ENCODE measurements at places on chromosomes 1 and 21. TPM values are rescaled to one million over a fixed set of nuclear protein-coding genes. Genes with fewer than 3 reads are reported as not detected.

CFHR3 gene
- not detected for polyA plus RNA-seq

C21orf58 gene
- 2.5 TPM for polyA plus RNA-seq

ANKRD45 gene
- not detected for polyA plus RNA-seq

SLC45A3 gene
- polyA plus RNA-seq = 0.91 TPM

FCRL2 gene
- not detected for polyA plus RNA-seq

S100A8 gene
- polyA plus RNA-seq = not detected

AHDC1 gene
- 4.1 TPM for polyA plus RNA-seq

CD84 gene
- not detected for polyA plus RNA-seq

CLDN17 gene
- polyA plus RNA-seq = not detected

- no peak for DNase-seq
Measured at GRCh38 chr21:44933918-44934260, 5.9 kb upstream of the SLX9 start.

DNA sequence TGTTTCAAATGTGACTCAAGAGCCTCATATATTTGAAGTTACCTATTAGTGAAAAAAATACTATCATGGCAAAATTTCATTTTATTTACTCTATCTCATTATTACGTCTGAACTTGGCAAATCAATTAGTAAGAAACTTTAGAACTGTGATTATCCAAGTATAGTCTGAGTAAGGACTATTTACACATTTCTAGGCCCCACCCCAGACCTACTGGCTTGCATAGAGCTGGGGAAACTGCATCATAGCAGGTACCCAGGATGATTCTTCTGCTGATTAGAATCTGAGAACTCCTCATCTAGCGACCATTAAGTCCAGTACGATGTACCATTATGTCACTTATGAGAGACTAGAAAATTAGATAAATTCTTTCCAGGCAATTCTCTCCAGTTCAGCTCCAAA, 20.1 kb downstream of the MCOLN3 start:
- no peak for DNase-seq

GRCh38 chr1:21060523-21060922, 116.2 kb downstream of the EIF4G3 start:
- DNase-seq = no peak

GRCh38 chr1:113201560-113201959, 128.6 kb downstream of the LRIG2 start:
- DNase-seq = no peak

GRCh38 chr21:40018871-40019475, 151.7 kb downstream of the PCP4 start:
- no peak for DNase-seq

GRCh38 chr1:61120998-61121397, 38.6 kb downstream of the NFIA start:
- DNase-seq = no peak

DNA sequence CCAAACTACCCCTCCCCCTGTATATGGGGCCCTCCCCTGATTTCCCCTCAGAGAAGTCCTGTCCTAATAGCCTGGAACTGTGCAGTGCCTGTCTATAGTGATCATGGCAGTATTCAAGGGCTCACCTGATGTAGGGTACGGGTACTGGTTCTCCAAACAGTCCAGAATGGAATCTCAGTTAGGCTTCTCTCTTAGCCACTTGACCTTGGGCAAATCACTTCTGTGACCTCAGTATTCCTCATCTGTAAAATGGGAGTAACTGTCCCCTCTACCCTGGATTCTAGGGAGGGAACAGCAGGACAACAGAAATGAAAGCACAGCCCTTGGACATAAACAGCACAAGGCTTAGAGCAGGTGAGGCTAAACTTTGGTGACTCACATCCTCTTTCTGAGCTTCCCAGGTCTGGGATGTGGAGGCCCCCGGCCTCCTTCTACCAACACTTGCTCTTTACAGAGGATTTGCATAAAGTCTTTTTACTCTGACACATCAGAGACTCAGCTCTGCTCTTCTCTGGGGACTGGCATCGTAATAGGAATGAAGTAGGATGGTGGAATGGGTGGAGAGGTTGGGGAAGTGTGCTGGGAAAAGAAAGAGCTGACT, 20.0 kb upstream of the PDZK1IP1 start:
- DNase-seq = no peak

DNA sequence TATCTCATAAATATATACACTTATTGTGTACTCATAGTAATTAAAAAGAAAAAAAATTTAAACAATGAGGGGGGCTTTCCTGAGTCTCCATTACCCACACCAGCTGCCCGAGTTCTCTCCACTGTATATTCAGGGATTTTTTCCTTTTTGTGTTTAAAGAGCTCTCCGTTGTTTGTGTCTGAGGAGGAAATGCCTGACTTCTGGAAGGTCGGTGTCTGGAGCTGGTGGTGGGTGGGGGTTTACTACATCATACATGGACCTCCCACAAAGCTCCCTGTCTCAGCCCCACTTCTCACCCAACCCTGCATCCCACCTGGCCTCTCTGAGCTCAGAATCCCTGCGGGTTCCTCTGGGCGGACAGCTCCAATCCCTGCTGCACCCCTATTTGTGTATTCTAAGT, 64.1 kb upstream of the ETV3 start:
- DNase-seq = no peak

GRCh38 chr1:89815611-89816010, 5.2 kb upstream of the LRRC8D start:
- DNase-seq = no peak

- DNase-seq = no peak
Measured at GRCh38 chr1:1777583-1777899, 729 bp downstream of the NADK start.

DNA sequence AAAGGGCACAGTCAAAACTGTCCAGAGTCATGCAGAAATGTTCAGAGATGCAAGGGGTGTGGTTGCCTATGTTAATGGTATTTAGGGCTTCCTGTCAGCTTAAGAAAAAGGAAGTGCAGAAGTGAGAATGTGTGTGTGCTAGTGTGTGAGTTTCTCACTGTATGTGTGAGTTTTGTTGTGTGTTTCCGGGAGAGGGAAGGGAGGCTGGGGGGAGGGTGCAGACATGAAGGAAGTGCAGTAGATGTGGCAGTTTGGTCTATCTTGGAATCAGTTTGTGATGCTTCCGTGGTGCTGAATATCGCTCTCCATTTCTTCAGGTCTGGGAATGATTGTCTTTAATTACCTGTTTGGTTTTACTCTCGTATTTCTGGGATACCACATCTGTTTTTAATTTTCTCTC, 16.5 kb upstream of the ATP6V1G3 start:
- DNase-seq = no peak

DNA sequence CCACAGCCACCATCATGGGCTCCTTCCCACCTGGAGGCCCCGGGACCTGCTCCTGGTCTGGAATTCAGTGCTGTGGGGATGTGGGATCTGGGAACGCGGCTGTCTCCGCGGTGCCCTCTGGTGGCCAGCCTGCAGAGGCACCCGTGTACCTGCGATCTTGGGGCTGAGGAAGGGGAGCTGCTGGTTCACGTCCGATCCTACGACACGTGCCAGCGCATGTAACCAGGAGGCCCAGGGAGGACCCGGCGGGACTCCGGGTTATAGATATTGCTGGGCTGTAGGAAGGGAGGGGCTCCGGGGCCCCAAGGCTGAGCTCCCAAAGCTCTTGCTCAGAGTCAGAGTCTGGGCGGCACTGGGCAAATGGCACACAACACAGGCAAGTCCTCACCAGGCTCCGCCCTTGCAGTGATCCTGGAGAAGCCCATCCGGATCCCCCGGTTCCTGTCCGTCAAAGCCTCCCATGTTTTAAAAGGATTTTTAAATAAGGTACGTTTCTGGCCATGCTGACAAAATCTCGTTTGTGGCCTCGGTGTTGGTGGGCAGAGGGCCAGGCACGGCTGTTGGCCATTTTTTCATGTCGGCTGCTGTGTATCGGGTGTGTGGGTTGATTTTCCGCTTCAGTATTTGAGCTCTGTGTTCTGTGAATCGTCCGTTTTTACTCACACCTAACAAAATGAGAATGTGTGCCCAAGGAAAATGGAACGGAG, 20.1 kb downstream of the FAAP20 start:
- DNase-seq = peak; percentile 4

GRCh38 chr1:180765151-180765550, 133.3 kb downstream of the XPR1 start:
- DNase-seq = no peak

DNA sequence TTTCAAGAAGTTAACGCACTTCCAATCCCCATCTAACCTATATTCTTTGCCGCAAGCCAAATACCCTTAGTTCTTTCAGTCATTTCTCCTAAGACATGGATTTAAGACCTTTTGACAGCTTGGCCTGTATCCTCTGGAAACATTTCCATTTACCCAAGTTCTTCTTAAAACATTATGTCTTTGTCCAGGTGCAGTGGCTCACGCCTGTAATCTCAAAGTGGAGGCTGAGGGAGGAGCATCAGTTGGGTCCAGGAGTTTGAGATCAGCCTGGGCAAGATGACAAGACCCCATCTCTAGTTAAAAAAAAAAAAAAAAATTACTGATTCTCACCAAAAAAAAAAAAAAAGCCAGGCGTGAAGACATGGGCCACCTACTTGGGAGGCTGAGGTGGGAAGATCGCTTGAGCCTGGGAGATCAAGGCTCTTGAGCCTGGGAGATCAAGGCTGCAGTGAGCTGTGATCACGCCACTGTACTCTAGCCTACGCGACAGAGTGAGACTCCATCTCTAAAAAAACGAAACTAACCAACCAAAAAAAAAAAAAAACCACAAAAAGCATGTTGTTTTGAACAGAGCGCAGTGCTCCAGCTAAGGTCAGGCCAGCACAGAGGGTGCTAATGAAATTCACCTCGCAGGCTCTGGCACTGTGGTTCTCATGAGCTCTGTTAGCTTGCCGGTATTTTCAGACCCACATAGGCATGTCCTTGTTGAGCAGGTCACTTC, 36.0 kb downstream of the NUAK2 start:
- DNase-seq = no peak
